ENCODE measurements at places on chromosomes 1 and 21.
A peak's percentile ranks its signal among the peaks of the same experiment; 100 is the strongest.

DNA sequence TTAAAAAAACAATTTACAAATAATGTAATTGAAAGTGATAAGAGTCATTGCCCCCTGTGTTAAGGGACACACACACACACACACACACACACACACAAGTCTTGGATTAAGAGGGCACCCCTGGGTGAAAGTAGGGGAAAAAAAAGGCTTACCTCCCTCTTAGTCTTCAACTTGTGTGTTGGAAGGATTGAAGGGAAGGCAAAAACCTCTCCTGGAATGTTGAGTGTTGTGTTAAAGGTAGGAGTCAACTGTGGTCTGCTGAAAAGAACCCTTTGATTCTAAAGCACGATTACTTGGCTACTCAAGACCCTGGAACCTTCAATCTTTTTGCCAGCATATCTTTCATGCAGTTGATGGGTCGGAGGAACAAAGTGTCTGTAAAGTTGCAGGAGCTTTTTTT lies 6.4 kb downstream of the PBX1 start:
- no peak for DNase-seq

GRCh38 chr1:17927952-17928351 lies 172.8 kb downstream of the ACTL8 start:
- peak; percentile 37 for DNase-seq

DNA sequence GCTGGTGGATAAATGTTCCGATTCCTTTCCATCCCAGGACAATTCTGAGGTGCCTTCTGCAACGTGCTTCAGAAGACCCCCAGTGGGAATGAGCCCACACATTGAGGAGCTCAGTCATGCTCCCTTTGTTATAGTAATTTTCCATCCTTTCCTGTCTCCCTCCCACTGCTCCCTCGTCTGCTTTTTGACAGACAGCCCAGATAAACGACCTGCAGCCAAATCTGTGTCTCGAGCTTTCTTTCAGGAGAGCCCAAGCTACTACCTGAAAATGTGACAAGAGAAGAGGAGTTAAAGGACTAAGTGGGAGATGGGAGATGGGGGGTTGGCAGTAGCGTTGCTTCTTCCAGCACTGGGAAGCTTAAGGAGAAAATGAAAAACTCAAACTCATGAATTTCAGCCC lies 65.9 kb upstream of the LRRN2 start:
- no peak for DNase-seq

GRCh38 chr1:232476538-232476950 lies 153.4 kb downstream of the SIPA1L2 start:
- no peak for DNase-seq

DNA sequence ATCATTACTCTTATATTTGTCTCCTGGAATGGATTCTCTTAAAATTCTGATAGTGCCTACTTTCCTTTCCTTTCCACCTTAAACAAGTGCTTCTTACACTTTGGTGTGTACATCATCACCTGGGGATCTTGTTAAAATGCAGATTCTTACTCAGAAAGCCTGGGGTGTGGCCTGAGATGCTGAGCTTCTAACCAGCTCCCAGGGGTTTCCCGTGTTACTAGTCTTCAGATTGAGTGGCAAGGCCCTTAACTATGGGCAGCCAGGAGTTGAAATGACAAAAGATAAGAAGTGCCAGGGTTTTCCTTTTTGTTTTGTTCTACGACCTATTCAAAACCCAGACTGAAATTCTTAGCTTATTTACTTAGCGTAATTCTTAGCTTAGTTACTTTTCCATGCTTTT lies 159.2 kb downstream of the HFM1 start:
- DNase-seq = no peak

DNA sequence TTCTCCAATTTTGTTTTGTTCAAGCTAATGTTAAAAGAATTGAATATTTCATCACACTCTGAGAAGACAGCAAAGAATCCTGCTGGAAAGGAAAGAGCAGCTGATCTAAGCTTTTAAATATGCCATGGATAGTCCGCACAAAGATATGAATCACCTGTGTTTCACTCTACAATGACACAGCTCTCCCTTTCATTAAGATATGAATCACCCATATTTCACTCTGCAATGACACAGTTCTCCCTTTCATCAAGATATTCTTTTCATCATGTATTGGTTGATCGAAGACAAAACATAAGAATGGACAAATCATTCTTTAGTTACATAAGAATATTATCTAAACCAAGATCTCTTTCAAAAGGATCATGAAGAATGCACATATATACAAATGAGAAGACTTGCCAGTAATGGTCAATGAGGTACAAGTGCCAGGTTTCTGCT lies 367.3 kb downstream of the SMYD3 start:
- no peak for DNase-seq

DNA sequence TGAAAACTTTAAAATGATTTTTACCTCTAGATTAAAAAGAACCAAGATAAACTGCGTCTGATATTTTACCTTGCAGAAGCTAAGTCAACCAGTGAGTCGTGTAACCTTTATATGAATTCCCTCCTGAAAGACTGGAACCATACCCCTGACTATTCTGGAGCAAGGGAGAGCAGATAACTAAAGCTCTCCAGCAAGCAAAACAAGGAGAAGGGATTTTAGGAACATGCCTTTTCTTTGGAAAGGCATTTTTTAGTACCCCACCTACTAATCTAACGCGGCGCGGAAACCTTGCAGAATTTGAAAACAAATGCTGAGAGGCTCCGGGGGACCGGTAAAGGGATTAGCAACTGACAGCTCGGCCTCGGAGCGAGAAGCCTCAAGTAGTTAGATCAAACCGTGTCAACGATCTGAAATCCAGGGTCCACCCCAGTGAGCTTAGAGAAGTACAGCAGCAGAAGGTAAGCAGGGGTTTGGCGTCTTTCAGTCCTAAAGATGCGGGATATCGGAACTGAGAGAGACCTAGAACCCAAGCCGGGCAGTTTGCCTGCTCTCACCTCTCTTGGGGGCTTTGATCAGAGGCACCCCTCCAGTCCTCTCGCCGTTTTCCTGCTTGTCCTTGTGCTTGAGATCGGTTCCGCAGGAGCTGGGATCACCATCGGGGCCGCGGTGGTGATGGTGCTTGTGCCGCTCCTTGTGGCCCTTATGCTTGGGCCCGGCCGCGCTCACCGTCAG lies 954 bp downstream of the RSBN1 start:
- DNase-seq = peak; percentile 59

- DNase-seq = peak; percentile 85
These were observed at the start of gene CCDC28B for GRCh38 chr1:32200226-32201010. CCDC28B (plus strand) TSS chr1:32200595; CDS start chr1:32201936, 1,341 bp downstream.

DNA sequence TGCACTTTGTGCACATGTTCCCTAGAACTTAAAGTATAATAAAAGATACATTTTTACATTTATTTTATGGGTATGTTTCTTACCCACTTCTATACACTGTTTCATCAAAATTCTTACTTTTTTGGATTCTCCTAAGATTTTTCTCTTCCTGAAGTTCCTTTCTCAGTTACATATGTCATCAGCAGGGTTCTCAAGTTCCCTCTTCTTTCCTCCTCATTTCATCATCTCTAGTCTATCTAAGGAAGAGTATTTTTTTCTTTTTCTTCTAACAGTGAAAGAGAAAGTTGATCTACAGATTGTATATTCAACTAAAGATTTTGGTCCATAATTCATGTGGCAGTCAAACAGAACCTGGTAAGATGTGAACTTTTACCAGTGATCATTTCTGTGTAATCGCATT lies 41.2 kb upstream of the CYYR1 start:
- no peak for DNase-seq

GRCh38 chr1:43437031-43437973 lies 16.4 kb downstream of the HYI start:
- no peak for DNase-seq

- DNase-seq = no peak
These were observed 5.2 kb upstream of the SH3GLB1 start for GRCh38 chr1:86699186-86699585.

DNA sequence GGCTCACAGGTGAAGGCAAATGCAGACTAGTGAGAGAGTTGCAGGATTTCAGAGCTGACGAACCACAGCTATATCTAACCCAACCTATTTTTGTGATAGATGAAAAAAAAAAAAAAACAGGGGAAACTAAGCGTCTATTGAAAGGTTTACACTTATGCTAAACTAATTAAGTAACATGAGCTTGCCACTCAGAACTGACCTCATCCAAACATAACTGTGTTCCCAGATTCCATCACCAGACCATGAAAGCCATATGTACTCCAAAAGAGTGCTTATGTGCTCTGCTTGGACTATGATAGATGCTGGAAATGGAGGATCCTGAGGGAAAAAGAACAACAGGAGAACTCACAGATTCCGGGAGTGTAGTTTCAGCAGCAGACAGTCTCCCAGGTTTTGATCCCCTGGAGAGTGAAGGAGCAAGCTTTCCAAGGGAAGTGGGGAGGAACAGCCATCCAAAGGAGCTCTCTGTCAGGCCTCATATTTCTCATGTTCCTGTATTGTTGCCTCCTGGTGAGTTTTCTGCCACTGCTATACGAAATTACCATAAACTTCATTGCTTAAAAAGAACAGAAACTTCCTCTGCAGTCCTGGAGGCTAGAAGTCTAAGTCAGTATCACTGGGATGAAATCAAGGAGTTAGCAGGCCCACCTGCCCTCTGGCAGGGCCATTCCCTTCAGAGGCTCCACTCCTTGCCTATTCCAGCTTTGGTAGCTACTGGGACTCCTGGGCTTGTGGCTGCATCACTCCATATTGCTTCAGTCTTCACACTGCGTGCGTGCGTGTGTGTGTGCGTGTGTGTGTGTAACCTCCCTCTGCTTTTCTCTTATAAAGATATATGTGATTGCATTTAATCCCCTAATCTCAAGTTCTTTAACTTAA lies 38.1 kb downstream of the NIBAN1 start:
- no peak for DNase-seq

DNA sequence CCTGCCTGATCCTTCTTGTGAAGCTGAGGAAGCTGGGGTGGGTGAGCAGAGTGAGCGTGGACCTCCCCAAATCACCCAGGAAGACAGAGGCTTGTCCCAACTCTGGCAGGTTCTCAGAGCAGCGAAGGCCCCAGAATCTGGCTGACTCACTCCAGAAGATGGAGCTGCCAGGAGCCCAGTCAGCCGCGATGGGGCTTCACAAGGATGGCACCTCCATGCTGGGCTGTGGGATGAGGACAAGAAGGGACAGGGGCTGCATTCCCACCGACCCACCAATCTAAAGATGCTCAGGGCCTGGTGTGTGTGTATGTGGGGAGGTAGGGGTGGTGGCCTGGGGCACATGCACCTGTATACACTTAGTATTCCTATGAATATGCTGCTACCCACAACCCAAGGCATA lies 52.9 kb downstream of the ATP1A1 start:
- DNase-seq = no peak

GRCh38 chr21:42925114-42925926 lies at the start of gene ERVH48-1:
ERVH48-1 (minus strand) TSS chr21:42925630; CDS start chr21:42919006, 6,624 bp downstream.
- DNase-seq = no peak

DNA sequence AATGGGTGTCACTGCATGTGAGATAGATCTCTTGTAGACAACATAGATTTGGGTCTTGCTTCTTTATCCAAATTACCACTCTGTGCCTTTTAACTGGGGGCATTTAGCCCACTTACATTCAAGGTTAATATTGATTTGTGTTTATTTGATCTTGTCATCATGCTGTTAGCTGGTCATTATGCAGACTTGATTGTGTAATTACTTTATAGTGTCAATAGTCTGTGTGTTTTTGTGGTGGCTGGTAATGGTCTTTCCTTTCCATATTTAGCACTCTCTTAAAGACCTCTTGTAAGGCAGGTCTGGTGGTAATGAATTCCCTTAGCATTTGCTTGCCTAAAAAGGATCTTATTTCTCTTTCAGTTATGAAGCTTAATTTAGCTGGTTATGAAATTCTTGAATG lies 29.6 kb downstream of the ZNF691 start:
- no peak for DNase-seq

DNA sequence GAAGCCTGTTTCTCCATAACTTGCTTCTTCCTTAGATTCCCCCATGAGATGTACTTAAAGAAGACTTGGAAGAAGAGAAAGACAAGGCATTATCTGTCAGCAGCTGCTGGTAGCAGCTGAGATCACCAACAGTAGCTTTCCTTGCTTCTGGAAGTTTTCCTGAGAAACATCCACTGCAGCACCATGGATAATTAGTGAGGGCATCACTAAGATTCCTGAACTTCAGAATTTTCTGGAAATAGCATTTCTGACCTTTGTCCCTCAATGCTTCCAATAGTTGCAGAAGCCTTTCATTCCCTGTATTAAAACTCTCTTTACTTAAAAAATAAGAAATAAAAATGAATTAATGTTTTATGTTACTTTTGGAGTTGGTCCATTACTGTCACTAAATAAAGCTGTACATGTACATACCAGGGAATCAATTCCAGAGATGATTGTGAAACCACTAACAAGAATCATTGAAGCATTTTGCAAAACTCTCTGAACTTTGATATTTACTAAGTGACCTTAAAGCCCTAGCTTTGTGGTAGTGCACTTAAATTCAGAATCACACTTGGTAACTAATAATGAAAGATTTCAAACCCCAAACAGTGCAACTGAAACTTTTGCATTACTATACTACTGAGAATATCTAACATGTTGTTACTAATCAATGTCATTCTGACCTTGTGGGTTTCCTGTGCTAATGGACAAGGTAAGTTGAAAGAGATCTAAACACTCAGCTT lies at the start of gene CFHR4:
CFHR4 (plus strand) TSS at position 538 of the 725 bp plus-strand sequence; CDS start at position 637, 99 bp downstream.
- DNase-seq = no peak

DNA sequence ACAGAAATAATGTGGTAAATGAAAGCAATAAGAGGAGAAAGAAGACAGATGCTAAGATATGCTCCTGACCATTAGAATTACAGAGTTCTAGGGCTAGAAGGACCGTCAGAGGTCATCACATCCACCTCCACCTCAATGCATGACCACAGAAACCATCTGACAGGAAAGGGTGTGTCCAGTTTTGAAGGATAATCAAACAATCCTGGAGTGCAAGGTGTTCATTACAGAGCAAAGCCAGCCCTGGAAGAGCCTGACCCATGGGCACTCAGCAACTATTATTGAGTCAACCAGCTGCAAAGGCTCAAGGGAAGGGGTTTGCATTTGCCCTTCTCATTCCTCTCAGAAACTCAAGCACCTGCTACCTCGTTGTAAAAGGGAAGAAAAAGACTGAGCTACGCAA lies 46.4 kb downstream of the TOR1AIP2 start:
- no peak for DNase-seq

DNA sequence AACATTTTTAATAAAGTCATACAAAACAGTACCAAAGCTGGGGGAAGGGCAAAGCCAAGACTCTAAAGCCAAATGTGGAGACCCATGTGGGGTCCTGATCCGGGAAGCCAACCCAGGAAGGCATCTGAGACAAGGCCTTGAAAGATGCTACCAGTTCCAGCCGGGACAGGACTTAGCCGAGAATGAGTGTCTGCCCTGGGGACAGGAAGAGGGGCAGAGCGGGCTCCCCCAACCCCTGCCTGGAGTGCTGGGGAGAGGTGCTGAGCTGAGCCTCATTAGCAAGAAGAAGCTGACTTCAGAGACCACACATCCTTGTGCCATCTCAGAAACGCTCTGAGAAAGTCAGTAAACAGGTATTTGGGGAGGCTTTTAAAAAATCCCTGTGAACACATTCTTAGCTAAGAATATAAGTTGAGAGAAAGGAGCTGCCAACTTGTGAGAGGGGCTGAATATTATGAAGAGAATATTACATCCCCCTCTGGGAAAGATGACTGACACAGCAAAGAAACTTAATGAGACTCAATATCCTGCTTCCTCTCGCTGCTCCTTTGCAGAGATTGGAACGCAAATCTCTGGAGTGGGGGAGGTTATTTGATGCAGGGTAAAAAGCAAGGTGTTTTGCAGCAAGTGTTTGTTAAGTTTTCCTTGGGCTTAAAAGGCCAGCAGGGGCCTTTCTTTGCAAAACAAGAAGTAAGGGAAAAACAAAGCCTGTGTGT lies 103.3 kb upstream of the KCND3 start:
- DNase-seq = no peak
